ENCODE measurements at places on chromosomes 5 and 9. TPM values are rescaled to one million over a fixed set of nuclear protein-coding genes. Genes with fewer than 3 reads are reported as not detected.

The SLIT3 gene
- 0.05 TPM for total RNA-seq

DNA sequence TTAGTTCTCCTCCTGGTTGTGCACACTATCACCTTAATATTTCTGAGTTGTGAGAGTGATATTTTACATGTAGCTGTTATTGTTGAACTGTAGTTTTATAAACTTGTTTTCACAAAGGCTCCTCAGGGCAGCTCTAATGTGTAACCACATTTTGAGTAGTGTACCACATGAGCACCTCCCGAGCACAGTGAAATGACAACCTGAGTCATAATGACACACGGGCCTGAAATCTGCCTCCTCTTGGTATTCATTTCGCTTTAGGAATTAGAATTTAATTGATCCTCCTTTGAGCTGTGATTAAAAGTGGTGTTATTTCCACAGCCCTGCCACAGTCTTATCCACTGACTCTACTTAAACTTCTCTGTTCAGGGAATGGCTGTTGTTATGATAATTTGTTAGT lies 7.9 kb downstream of the MTRR start:
- H3K27ac ChIP-seq = no peak overlapping the region
- peaks cover 43% of the 10 kb centered on the region for H3K4me1 ChIP-seq
- H3K27me3 ChIP-seq = no peaks in the 10 kb centered on the region
- no peak for DNase-seq
- no peak overlapping the region for H3K4me3 ChIP-seq

GRCh38 chr9:97845130-97845529 lies 7.9 kb upstream of the FOXE1 start:
- peaks cover 22% of the 10 kb centered on the region for H3K27me3 ChIP-seq
- no peaks in the 10 kb centered on the region for H3K36me3 ChIP-seq
- no peaks in the 10 kb centered on the region for H3K4me1 ChIP-seq
- no peak overlapping the region for H3K27ac ChIP-seq
- no peak overlapping the region for H3K4me3 ChIP-seq
- DNase-seq = no peak

The ECSCR gene
- total RNA-seq = 0.36 TPM

- no peaks in the 10 kb centered on the region for H3K36me3 ChIP-seq
- no peak for DNase-seq
- H3K27ac ChIP-seq = no peak overlapping the region
- no peak overlapping the region for H3K4me3 ChIP-seq
- H3K27me3 ChIP-seq = no peaks in the 10 kb centered on the region
- no peaks in the 10 kb centered on the region for H3K4me1 ChIP-seq
Observed at GRCh38 chr9:114193090-114193489, 37.8 kb downstream of the COL27A1 start.

GRCh38 chr5:136661026-136661425 lies 295.7 kb upstream of the TRPC7 start:
- no peaks in the 10 kb centered on the region for H3K4me1 ChIP-seq
- H3K27me3 ChIP-seq = no peaks in the 10 kb centered on the region
- H3K36me3 ChIP-seq = no peaks in the 10 kb centered on the region

GRCh38 chr5:36242534-36243485 lies 1.1 kb upstream of the NADK2 start:
- H3K27ac ChIP-seq = peak overlapping the region; percentile 59
- peaks cover 19% of the 10 kb centered on the region for H3K4me1 ChIP-seq
- H3K4me3 ChIP-seq = peak overlapping the region; percentile 97
- no peaks in the 10 kb centered on the region for H3K27me3 ChIP-seq

- no peaks in the 10 kb centered on the region for H3K27me3 ChIP-seq
- H3K36me3 ChIP-seq = no peaks in the 10 kb centered on the region
- DNase-seq = no peak
- peaks cover 6% of the 10 kb centered on the region for H3K4me1 ChIP-seq
- H3K27ac ChIP-seq = no peak overlapping the region
- no peak overlapping the region for H3K4me3 ChIP-seq
Observed at GRCh38 chr5:72141440-72142355, 34.4 kb downstream of the MAP1B start.

The IQGAP2 gene
- total RNA-seq = 28.2 TPM

DNA sequence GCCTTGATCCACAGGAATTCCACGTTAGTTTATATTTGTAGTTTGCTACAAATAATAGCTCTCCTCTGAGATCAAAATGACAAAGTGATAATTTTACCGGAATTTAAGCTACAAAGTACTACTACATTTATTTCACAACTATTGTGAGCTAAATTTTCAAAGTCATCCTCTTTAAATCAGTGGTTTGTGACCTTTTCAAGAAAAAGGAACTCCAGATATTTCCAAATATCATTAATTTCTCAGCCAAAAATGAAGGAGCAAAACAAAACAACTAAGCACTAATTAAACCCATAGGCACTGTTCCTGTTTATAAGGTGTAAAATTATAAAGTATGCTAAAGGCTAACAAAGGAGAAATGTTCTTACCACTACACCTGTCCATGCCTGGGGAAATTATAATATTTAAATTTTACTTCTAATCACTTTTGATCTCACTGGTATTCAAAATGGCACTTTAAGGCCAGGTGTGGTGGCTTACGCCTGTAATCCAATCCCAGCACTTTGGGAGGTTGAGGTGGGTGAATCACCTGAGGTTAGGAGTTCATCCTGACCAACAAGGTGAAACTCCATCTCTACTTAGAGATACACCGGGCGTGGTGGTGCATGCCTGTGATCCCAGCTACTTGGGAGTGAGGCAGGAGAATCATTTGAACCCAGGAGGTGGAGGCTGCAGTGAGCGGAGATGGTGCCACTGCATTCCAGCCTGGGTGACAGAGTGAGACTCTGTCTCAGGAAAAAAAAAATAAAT lies 77.5 kb downstream of the CEMIP2 start:
- H3K36me3 ChIP-seq = no peaks in the 10 kb centered on the region
- no peak overlapping the region for H3K27ac ChIP-seq
- DNase-seq = no peak
- H3K4me1 ChIP-seq = no peaks in the 10 kb centered on the region

The CDC20B gene
- not detected for total RNA-seq

DNA sequence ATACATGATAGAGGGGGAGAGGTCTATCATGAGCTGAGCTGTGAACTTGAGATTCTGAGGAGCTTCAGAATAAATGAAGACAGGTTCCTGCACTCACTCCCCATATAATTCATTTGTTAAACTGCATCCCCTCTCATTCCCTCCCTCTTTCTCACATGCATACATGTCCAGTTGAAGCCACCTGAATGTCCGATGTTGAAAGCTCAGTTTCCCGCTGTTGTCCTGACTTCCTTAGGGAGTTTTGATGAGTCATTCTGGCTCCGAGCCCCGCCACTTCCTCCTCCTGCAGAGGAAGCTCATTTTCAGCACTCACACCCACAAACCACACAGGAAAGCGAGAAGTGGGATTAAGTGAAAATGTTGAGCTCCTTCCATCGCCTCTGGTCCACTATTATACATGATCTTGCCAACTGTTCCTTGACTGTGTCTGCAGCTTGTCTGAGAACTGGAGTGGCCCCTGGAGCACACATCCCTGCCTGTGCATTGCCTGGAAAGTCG lies 121.2 kb downstream of the CEMIP2 start:
- H3K4me3 ChIP-seq = no peak overlapping the region
- H3K27ac ChIP-seq = no peak overlapping the region
- H3K4me1 ChIP-seq = no peaks in the 10 kb centered on the region
- peak; percentile 16 for DNase-seq
- H3K36me3 ChIP-seq = no peaks in the 10 kb centered on the region

- no peaks in the 10 kb centered on the region for H3K27me3 ChIP-seq
- no peaks in the 10 kb centered on the region for H3K36me3 ChIP-seq
- H3K4me3 ChIP-seq = no peak overlapping the region
- no peak overlapping the region for H3K27ac ChIP-seq
- DNase-seq = no peak
Observed at GRCh38 chr9:99303177-99303576, 81.1 kb downstream of the SEC61B start.

DNA sequence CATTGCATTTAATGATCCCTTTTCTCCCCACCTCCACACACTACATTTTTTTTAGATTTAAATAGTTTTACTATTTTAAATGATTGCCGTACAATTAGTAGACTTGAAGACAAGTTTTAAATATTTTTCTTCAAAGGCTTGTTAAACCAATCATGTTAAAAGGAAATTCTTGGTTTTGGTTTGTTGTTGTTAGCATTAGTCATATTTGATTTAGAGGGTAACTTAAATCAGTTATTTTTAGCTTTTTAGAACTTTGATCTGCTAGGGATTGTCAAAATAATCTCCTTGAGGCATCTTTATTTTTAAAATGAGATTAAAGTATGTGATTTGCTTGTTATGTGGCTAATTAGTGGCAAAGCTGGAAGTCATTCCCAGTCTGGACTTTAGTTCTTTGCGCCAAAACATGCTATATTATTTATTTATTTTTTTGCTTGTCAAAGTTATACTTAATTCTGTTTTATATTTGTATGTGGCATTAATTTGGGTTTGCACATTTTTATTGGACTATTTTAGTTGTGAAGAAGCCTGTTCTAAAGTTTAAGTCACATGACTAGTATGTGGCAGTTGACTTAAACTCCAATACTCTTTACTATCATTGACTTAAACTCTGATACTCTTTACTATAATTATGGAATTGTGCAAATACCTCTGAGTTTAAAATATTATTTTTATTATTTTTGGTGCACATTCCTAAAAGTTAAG lies 14.7 kb downstream of the ITGA1 start:
- H3K27me3 ChIP-seq = no peaks in the 10 kb centered on the region
- no peaks in the 10 kb centered on the region for H3K36me3 ChIP-seq
- H3K27ac ChIP-seq = no peak overlapping the region

GRCh38 chr5:107067395-107067794 lies 603.3 kb downstream of the EFNA5 start:
- no peaks in the 10 kb centered on the region for H3K27me3 ChIP-seq
- no peak overlapping the region for H3K4me3 ChIP-seq

DNA sequence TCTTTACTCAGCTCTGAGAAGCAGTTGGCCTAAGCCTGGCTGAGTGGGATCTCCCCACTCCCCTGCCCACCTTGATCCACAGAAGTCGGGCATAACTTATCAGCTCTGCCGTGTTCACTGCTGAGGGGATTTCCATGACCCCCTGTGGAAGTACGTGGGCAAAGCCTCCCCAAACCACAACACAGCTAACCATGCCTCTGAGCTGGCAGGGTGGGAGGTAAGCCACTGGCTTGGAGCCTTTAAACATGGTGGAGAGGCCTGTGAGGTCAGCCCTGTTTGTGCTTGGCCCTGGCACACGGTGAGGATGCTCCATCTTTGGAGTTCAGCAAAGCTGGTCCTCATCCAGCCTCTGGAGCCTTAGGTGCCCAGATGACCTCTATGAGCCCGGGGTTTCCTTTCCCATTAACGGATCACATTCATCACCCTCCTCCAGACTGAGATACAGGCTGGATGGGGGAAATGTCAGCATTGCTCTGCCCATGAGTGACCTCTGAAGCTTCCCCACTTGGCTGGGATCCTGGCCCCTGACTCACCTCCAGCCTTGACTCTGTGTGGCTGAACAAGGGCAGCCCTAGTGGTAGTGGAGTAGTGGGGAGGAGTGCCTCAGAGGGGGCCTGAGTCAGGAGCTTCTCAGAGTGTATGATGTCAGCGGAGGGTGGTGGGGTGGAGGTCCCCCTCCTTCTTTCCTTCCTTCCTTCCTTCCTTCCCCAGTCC lies 6.2 kb downstream of the PDLIM4 start:
- H3K4me1 ChIP-seq = peaks cover 21% of the 10 kb centered on the region
- no peak overlapping the region for H3K4me3 ChIP-seq
- no peak for DNase-seq
- H3K27ac ChIP-seq = no peak overlapping the region
